Stimulated activated CD4-positive, alpha-beta T cell treated with anti-CD3 and anti-CD28 coated beads, Interleukin-4, amount 100 ng/mL, for 48 hours (primary cell): ENCODE measurements at places on chromosomes 1 and 21.

DNA sequence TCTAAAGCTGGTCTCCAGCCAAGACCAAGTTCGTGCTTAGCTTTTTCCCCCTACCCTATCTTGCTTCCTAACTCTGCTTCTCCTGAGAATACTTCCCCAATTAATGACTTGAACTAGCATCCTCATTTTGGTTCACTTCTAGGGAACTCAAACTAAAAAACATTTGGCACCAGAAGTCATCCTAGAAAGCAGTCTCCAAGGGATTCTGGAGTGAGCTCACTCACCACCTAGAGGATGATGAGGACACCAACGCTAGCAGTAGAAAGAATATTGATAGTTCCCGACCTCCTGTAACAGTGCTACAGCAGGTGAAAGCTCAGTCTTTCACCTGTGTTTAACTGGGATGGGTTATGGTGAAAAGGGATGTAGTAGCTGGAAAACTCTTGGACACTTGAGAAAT is 4.7 kb upstream of the PSMB2 start:
- no peak for DNase-seq

DNA sequence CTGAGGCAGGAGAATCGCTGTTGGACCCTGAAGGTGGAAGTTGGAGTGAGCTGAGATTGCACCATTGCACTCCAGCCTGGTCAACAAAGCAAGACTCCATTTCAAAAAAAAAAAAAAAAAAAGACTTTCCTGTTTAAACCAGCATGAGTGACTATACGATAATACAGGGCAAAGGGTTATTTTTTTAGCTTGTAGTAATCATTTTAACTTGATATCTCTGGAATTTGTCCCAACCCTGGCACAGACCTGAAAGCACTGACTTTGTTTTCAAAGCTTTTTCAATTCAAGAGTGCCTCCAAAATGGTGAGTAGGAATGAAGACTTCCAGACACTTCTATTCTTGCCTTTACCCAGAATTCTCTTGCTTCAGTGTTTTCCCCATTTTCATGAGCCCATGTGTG is 4.4 kb upstream of the TMCO2 start:
- DNase-seq: no peak

DNA sequence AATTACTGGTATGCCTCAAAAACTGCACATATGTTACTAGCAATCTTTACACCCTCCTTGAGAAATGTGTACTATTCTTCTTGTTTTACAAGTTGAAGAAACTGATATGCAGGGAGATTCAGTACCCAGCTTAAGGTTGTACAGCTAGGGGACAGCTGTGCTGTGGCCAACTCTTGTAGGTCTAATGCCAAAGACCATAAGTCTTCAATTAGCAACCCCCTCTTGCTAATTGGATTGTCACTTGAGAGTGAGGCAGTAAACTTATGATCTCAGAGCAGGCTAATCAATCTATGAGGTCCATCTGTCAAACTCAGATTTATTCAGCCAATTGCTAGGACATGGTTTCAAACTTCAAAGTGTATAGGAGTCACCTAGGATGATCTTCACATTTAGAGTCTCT is 492.0 kb upstream of the USP24 start:
- no peak for DNase-seq

GRCh38 chr1:206556750-206557635 is 49.7 kb downstream of the RASSF5 start:
- DNase-seq: peak; percentile 87

DNA sequence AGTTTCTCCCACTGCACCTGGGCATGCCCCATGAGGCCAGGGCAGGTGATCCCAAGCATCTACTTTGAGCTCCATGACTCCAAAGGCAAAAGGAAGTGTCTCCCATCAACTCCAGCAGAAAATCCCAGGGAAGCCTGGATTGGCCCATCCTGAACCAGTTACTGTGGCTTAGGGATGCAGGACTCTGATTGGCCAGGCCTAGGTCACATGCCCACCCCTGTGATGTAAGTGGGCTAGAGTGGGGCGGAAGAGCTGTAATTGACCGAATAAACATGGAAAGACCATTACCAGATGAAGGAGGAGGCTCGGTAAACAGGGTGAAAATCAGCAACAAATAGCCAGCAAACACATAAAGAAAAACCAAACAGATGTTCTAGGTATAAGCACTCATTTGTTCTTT is 45.2 kb downstream of the MATN1 start:
- DNase-seq: no peak

GRCh38 chr1:81598623-81599022 is 202.1 kb upstream of the ADGRL2 start:
- DNase-seq: no peak

DNA sequence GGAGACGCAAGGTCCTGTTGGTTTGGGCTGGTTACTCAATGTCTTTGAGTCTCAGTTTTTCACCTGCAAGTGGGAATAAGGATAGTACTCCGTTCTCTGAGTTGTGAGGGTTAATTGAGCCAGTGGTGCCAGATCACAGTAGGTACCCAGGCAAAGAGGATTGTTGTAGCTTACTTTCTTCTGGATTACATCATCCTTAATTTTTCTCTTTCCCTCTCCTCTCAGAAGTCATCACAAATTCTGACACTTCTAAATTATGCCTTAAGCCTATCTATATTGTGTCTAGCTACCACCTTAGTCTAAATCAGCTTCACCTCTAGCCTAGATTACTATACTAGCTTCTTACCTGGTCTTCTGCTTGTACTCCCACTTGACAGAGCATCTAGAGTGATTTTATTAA is 149.5 kb downstream of the ROR1 start:
- DNase-seq: no peak

DNA sequence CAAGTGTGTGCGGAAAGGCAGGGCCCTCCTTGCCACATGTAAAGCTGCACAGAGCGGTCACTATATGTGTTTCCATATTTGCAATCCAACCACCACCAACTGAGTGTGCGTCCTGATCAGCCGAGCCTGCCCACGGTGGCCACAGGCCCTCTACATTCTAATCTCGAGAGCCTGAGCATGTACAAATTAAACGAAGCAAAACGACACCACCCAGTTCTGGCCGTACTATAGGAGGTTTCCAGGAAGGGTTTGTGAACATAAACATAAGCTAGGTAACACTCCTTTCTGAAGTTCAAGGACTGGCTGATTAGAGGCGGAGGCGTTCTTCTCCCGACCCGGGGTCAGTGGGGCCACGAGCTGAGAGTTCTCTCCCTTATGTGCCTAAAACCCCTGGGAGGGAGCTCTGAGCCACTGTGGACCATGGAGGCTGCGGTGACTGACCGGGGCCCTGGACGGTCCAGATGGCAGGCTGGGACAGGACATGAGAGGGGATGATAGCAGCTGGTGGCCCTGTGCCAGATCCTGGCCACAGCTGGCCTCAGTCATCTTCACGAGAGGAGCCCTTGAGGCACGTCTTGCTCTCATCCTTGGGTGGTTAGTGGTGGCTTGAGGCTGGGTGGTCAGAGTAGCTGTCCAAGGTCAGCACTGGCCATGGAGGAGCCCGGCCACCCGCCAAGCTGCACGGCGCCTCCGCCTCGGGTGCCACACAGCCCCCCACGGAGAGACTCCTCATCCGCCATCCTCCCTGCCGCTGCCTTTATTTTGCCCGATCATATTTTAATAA is 39.1 kb upstream of the TRAPPC10 start:
- DNase-seq: no peak

DNA sequence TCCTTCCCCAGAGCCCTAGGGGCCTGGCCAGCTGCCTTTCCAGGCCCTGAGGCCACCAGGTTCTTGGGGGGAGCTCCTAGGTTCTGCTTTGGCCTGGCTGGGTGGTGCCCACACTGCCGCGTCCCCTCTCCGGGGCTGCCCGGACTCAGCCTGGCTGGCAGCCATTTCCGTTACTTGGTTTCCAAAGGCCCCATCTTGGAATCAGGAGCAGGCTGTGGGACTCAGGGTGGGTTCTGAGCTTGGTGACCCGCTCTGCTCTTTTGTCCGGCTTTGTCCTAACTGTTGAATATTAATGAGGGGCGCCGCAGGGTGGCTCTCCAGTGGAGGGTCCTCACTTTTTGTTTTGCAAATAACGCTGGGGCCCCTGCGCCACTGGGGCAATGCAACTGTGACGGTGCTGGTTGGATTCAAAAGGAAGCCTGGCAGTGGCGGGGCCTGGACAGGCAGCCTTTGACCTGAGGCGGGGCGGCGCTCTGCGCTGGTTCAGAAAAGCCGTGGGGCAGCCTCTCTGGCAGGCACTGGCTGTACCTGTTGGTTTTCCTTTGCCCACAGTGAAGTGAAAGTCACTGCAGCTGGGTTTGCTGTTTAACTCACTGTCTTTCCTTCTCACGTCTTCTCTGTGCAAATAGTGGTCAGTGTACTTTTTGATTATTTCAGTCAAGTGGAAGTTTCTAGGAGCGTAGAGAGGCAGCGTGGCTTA is 20.2 kb downstream of the SKI start:
- DNase-seq: no peak

GRCh38 chr1:43235451-43236121 is 34.2 kb upstream of the TMEM125 start:
- DNase-seq: no peak

GRCh38 chr1:63772876-63773275 is 941 bp upstream of the ROR1 start:
- no peak for DNase-seq

GRCh38 chr1:153277852-153278251 is 18.4 kb downstream of the LORICRIN start:
- no peak for DNase-seq

DNA sequence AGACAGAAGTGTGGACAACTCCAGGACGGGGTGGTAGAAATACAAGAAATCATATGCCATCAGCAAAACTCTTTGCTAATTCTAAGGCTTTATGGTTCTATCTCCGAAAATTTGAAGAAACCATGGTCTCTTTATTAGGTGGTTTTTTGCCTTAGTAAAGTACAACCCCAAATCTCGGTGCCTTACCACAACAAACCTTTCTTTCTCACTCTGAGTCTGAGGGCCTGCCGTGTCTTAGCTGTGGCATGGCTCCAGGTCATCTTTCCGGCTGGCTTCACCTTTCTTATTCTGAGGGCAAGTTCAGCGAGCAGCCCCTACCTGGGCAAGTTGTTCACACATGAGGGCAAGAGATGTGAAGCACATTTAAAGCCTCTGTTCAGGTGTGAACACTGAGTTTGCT is 280.6 kb downstream of the TTLL7 start:
- DNase-seq: no peak

DNA sequence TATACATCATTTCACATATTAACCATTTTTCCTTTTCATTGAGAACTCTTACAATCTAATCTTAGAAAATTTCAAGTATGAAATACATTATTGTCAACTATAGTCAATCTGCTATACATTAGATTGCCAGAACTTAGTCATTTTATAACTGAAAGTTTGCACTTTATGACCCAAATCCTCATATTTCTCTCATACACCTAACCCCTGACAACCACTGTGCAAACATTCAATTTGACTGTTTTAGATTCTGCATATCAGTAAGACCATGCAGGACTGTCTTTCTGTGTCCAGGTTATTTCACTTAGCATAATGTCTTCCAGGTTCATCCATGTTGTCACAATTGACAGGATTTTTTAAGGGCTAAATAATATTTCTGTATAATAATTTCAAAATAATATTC is 1299.0 kb upstream of the B3GALT2 start:
- DNase-seq: no peak

GRCh38 chr1:35857830-35858229 is 25.2 kb upstream of the AGO1 start:
- DNase-seq: no peak

GRCh38 chr1:1356796-1357401 is 1.5 kb downstream of the MXRA8 start:
- no peak for DNase-seq

DNA sequence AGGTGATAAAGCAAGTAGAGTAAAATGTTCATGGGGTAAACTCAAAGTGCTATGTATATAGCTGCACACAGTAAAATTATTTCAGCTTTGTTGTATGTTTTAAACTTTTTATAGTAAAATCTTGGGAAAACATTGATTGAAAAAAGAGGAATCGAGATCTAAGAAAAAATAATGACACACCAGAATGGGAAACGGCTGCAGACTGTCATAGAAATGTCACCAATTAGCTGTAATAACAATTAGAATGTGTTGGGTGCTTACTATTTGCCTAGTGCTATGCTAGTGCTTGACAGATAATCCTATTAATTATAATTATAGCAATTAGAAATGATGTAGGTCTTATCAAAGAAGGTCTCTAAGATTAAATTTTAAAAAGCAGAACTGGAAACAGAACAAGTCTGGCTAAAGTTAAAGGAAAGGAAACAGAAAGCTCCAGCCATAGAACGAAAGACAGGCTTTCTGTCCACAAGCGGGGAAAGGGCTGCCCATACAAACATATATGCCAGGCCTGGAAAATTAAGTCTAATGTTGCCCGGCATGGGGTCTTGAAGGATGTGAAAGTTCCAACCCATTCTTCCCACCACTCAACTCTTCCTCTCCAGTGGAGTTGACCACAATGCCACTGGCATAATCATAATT is 5.0 kb downstream of the PCNX2 start:
- no peak for DNase-seq

- no peak for DNase-seq
These were observed at the start of gene ESPN for GRCh38 chr1:6424619-6425593. Gene ESPN (plus strand): TSS chr1:6424776. CDS start chr1:6424956, 180 bp downstream.

- no peak for DNase-seq
These were observed 5.0 kb downstream of the NOS1AP start for GRCh38 chr1:162074276-162075005.

DNA sequence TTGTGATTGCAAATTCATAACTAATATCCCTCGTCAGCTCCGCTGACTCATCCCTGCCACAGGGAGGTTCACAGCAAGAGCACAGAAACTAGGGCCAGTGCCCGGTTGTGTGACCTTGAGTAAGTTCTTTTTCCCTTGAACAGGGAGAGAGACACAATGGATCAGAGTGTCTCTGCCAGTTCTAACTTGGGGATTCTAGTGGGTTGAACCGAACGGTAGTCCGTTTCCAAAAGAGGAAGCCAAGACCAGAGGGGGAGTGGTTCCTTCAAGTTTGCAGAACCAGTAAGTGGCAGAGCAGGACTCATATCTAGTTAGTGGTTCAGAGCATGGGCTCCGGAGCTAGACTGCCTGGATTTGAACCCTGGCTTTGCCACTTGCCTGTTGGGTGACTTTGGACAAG is 4.9 kb upstream of the SHISA4 start:
- DNase-seq: no peak

DNA sequence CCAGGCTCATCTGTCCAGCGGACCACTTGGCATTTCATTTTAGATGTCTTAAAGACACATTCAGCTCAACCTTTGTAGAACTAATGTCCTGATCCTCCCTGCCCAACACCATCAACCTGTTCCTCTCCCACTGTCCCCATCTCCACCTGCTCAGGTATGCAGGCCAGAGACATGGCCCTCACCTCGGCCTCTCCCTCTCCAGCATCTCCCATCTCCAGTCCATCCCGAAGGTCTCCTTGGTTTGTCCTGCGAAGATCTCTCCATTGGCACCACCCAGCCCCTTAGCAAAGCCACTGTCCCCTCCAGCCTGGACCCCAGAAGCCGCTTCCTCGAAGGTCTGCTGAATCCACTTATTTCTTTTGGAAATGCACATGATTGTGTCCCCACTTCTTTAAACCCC is 20.9 kb upstream of the KCNC4 start:
- no peak for DNase-seq

DNA sequence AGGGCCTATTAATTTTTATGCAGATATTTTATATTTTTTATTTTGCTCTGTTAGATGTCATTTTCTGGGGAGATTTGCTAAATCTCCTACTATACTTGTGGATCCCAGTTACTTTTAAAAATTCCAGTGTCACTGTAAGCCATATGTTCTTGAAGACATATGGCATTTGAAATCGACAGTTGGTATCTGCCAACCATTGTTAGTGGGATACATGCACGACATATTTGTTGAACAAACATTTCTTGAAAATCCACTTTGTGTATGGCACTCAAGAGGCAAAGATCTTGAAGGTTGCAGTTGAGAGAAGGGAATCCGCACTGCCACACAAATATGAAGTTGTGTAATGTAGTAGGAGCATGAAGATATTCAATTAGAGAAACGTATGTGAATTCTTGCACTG is 287.7 kb downstream of the HHAT start:
- no peak for DNase-seq

- peak; percentile 42 for DNase-seq
These were observed at the start of gene PHGDH for GRCh38 chr1:119711804-119712341. Gene PHGDH (plus strand): TSS chr1:119711934. CDS start chr1:119712023, 89 bp downstream.
